Stimulated activated CD4-positive, alpha-beta T cell treated with anti-CD3 and anti-CD28 coated beads, Interleukin-1b, Interleukin-23, amount 100 ng/mL, for 1 hour (primary cell): ENCODE measurements at places on chromosomes 4 and X.

DNA sequence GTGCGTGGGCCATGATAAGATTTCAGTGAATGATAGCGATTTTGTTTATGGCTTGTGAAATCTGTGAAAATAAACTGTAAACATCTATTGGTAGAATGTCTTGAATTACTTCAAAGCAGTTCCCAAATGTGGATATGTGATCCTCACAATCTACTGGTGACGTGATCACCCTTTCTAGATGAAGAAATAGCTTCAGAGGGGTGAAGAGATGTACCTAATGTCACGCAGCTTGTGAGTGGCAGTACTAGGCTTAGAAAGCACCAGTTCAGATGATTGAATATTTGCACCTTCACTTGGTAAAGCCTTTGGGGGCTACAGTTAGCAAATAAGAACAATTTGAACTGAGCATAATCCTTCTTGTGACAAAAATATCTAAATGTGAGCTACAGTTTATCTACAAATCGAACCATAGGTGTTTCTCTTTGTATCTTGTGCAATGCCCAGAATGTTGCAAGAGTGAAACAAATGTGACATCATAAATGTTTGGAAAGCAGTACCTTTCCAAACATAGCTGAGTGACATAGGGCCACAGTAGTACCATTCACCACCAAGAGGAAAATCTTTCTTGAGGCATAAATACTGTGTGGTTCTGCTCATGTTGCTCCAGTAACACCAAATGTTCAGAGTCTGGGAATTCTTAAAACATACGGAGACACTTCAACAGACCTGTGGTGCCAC lies 14.2 kb downstream of the PAK3 start:
- no peak for DNase-seq

- no peak for DNase-seq
These were observed 9.8 kb downstream of the NDNF start for GRCh38 chr4:121062521-121062920.

DNA sequence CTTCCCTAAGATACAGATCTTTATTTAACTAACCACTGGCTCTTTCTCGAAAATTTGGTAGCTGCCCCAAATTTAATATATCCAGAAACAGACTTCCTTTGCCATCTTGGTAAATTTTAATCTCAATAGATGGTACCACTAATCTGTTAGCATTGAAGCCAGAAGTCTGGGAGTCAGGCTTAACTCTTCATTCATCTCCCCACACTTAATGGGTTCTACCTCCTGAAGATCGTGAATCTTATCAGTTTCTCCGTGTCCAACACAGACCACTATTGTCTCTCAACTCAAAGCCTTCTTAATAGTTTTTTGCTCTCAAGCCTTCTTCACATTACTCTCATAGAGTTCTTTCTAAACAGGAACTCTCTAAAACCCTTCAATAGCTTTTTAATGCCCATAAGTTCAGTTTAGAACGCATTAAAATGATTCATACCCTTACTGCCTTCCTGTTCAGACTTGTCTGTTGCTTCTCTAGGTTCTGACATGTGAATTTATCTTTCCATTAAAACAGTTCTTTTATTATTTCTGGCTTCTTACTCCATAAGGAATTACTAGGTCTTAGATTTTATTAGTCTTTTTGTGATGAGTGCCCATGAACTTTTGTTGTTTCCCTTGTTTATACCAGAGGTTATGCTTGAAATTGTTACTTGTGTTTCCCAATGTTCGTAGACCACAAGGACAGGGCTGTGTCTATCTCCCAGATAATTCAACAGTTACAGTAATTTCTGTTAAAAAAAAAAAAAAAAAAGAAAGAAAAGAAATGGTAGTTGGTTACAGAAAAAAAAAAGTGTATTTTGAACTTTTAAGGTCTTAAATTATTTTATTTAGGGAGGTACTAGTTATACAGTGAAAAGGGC lies 54.7 kb downstream of the SMARCAD1 start:
- no peak for DNase-seq

DNA sequence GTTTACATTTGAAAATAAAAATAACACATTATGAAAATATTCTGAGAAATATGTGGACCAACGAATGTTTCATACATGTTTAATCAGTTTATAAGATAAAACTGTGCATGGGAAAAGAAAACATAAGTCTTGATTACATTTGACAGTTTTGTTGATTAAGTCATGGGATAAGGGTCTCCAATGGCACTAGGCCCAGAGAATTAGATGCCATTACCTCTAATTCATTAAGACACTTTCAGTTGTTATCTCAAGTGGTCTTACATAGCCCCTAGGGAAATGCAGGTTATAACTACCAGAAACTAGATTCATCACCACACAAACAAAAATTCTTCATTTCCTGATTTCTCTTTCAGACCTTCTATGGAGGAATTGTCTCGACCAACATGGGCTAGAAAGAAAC lies 300.8 kb downstream of the PCDH7 start:
- no peak for DNase-seq

DNA sequence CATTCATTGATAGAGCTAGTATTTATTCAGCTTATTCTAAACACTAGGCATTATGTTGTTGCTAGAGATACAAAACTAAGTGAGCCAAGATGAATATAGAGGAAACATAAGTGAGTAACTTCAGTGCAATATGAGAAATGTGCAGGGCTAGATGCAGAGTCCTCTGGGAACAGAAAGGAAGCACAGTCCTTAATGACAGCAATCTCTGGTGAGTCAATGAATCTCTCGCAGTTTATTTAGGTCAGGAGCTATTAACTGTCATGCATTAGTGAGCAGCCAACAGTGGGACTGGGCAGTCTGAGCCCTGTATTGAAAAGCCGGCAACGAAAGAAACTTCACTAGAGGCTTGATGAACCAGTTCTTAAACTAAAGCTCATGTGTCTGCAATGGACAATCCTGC lies 598.1 kb upstream of the MAGEB2 start:
- no peak for DNase-seq

GRCh38 chrX:35858361-35858760 lies 60.2 kb downstream of the MAGEB16 start:
- no peak for DNase-seq

DNA sequence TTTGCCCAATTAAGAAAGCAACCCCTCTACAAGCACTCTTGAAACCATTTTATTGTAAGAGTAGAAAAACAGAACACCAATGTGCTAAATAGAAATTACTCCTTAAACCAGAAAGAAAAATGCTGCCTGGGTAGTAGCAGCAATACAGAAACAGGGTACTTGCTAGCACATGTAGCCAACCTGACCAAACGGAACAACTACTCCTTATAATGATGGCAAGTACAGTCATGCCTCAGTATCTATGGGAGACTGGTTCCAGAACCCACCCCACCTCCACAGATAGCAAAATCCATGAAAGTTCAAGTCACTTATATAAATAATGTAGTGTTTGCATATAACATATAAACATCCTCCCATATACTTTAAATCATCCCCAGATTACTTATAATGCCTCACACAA lies 168.8 kb downstream of the ATRX start:
- no peak for DNase-seq

GRCh38 chr4:818106-818921 lies 7.6 kb downstream of the CPLX1 start:
- no peak for DNase-seq

GRCh38 chr4:81142744-81143143 lies 72.3 kb downstream of the PRKG2 start:
- no peak for DNase-seq

DNA sequence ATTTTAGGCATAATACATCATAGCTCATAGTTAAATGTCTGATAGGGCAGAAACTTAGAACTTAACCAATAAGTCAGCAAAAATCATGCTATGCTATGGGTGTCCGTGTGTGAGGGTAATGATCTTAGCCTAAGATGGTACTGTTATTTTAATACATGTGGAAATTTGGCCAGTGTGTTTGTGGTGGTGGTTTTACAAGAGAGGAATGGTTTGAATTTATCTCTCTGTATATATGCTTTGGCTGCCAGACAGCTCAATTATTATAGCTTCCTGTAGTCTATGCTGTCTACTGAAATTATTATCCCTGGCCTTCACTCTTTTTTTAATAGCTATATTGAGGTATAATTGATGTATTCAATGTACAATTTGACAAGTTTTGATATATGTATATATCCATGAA lies 21.3 kb downstream of the ZNF330 start:
- DNase-seq, result no peak

GRCh38 chr4:165563851-165564250 lies 185.0 kb downstream of the CPE start:
- no peak for DNase-seq

DNA sequence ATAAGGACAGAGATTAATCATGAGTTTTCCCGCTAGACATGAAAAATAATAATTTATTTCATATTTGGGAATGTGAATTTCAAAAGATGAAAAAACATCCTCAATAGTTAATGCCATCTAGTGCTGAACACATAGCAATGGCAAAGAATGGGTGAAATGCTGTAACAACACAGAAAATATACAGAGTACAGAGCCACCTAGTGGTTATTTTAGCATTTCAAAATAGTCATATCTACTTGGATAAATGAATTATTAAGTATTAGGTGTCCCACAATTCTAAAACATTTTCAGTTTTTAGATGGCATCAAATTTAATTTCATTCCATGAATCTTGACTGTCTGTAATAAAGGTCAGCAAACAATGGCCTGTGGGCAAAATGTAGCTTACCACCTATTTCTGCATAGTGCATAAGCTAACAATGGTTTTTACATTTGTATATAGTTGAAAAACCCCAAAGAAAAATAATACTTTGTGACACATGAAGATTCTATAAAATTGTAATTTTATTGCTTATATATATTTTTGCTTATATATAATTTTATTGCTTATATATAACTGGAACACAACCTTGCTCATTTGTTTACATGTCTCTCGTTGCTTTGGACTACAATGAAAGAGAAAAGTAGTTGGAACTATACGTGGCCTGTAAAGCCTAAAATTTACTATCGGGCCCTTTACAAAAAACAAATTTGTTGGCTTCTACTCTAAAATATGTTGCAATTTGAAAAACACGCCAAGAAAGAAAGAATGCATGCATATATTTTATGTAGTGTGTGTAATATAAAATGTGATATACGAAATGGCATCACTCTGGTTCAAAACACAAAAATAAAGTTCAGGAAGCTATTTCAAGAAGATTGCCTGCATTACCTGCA lies 99.1 kb upstream of the FAM47C start:
- DNase-seq, result no peak

GRCh38 chr4:39446842-39447573 lies 11.7 kb downstream of the RPL9 start:
- DNase-seq, result no peak

- DNase-seq, result no peak
These were observed 11.2 kb downstream of the WWC2 start for GRCh38 chr4:183110244-183110643.

DNA sequence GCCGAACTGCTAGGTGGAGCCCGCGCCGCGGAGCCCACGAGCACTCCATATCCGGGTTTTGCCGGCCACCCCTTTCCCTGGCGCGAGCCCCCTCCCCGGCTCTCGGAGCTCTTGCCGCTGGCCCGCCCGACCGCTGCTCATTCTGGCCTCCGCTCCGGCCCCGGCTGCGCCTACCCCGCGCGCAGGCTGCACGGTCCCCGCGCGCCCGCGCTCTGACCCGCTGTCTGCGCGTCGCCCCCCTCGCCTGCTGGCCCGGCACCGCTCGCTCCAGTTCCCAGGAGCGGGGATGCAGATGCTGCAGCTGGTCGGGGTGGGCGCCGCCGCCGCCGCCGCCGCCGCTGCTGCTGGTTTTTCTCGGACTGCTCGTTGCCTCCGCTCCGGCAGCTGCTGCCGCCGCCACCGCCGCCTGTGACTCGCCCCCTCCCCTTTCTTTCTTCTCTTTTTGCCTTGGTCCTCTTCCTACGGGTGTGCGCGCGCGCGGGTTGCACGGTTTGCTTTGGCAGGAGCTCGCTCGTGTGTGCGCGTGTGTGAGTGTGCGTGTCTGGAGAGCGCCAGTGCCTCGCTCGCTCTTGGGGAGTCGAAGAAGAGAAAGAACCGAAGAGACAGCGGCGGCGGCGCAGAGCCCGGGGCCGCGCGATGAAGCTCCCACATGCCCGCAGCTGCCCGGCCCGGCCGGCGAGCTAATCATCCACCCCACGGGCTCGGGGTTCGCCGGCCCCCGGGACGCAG lies at the start of gene ADGRL3:
TSS of gene ADGRL3 (plus strand) at position 140 of the 729 bp plus-strand sequence.
- DNase-seq, result no peak

DNA sequence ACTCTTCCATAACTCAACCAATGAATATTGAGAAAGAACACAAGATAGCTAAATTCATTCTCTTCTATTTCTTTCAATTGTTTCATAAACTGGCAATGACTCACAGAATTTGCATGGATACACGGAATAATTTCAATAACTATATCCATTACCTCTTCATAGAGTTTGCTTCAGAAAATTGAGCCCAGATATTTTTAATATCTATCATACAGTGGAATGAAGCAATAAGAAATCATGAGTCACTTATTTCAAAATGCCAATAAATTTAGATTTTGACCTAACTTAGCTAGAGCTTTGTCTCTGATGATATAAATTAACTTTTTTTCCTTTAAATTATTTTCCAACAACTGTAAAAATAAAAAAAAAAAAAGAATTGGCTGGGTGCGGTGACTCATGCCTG lies 22.2 kb upstream of the MANBA start:
- no peak for DNase-seq

GRCh38 chr4:78585633-78586032 lies 34.1 kb downstream of the ANXA3 start:
- no peak for DNase-seq

DNA sequence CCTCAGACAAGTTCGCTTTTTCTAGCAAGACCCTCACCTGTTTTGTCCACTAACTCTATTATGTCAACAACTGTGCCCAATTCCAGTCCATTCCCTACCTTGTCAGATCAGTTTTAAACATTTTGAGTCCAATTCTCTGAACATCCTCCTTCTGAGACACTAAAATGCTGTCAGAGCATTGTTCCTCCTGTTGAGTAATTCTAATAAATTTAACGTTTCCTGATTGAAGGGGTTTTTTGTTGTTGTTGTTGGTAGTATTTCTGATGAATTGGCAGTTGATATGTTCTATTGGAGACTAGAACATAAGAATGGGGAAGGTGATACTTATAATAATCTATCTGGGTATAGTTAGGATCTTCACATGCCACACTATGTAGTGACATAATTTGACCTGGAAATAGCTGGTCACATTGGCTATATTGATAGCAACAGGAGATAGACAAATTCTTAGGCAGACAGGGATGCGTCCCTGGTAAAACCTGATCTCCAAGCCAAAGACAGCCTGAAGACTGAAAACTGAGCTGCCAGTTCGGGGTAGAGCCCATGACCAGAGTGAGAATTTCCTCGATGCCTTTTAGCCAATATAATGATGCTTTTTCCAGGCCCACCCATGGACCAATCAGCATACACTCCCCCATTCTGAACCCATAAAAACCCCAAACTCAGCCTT lies 12.4 kb upstream of the CXCL2 start:
- DNase-seq, result no peak

- DNase-seq, result no peak
These were observed 16.7 kb upstream of the AFAP1 start for GRCh38 chr4:7956270-7956808.

- no peak for DNase-seq
These were observed 189.8 kb upstream of the GALNT7 start for GRCh38 chr4:172978848-172979247.

- DNase-seq, result no peak
These were observed 9.9 kb downstream of the CPEB2 start for GRCh38 chr4:15012017-15012788.

- DNase-seq, result no peak
These were observed 91.4 kb downstream of the KLHL13 start for GRCh38 chrX:118025226-118025625.

- no peak for DNase-seq
These were observed 6.0 kb downstream of the SMAD1 start for GRCh38 chr4:145487631-145488030.
